ENCODE measurements at places on chromosomes 11 and 22.

- DNase-seq = no peak
Measured at GRCh38 chr22:29408940-29409339, 20.6 kb upstream of the AP1B1 start.

DNA sequence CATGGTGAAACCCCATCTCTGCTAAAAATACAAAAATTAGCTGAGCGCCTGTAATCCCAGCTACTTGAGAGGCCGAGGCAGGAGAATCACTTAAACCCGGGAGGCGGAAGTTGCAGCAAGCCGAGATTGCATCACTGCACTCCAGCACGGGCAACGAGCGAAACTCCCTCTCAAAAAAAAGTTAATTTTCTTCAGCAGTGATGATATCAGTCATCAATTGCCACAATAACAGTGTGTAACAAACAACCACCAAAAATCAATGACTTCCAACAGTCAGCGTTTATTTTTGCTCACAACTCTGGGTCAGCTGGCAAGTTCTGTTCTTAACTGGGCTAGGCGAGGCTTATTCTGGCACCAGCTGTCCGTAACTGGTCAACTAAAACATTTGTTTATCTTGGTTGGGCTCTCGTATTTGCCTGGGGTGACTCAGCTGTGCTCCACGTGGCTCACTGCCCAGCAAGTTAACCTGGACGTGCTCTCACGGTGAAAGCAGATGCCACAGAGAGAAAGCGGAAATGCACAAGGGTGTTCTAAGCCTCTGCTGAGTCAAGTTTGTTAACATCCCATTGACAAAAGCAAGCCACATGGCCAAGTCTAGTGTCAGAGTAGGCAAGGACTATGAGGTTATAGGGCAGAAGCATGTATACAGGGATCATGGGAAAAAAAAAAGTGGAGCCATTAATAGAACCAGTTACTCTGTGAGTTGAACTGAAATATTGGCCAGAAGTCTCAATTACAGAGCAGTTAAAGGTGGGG lies 52.1 kb downstream of the LHFPL7 start:
- no peak for DNase-seq

DNA sequence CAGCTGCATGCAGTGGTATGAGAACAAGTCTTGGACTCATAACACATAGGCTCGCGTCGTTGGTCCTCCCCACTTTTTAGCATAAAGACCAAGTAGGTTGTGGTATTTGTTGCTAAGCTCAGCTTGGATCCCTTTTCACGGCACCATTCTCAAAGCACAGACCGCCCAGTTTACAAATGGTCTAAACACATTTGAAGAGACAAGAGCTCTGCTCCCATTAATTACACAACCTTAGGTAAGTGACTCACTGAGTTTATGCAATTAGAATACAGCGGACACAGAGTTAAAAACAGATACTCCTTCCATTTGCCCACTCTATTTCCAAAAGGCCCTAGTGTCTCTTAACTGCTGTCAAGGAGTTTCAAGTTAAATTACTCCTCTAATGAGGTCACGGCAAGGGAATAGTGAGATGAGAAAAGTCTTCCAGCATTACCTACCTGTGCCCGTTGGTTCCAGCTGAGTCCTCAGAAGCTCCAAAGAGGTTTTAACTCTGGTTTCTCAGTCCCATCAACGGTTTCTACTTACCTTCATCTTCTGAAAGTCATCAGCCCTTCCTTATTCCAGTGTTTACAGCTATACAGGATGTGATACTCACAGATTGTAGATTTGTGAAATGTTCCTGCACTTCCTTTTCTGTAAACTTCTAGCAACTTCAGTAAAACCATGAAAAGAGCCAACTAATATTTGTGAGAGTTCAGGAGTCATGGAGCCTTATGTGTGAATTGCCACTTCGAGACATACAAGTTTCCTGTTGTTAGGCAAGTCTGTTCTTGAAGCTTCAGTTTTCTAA lies at the start of gene MS4A6A:
Gene MS4A6A (minus strand): TSS at position 543 of the 790 bp plus-strand sequence. CDS start 1,356 bp downstream, outside the sequence.
- no peak for DNase-seq

- DNase-seq = no peak
Measured at GRCh38 chr11:89161949-89162348, 15.7 kb upstream of the TYR start.
